Activated naive CD4-positive, alpha-beta T cell treated with anti-CD3 and anti-CD28 coated beads, Interleukin-2, amount 10 ng/mL, durations not matched to agents 7 days and 5 days (primary cell): ENCODE measurements at places on chromosomes 2 and 18.

DNA sequence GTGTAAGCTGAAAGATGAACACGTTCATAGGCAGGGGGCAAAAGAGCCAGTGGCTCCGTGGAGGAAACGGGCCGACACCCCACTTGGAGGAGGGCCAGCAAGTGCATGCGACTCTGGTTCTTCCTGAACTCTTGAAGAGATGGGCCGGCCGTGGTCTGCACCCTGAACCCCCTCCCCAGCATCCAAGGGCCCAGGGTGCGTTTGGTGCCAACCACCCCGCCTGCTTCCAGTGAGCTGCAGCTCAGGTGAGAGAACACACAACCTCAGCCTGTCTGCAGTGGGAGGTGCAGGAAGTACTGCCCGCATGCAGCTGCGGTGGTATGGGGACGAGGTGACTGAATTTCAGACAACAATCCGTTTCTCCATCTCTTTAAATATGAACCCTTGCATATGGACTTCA lies 58.9 kb downstream of the ADNP2 start:
- H3K27ac ChIP-seq, result no peak overlapping the region
- H3K4me3 ChIP-seq, result no peak overlapping the region
- no peak for DNase-seq
- H3K36me3 ChIP-seq, result no peaks in the 10 kb centered on the region

- H3K27ac ChIP-seq, result no peak overlapping the region
- H3K27me3 ChIP-seq, result peaks cover 13% of the 10 kb centered on the region
These were observed 112.2 kb downstream of the ZFP36L2 start for GRCh38 chr2:43114210-43114609.

- H3K4me1 ChIP-seq, result peaks cover 46% of the 10 kb centered on the region
- no peak overlapping the region for H3K4me3 ChIP-seq
- H3K27ac ChIP-seq, result no peak overlapping the region
- no peaks in the 10 kb centered on the region for H3K27me3 ChIP-seq
These were observed 27.0 kb downstream of the MFSD6 start for GRCh38 chr2:190435031-190435670.

GRCh38 chr2:240523451-240524281 lies 34.1 kb downstream of the ANKMY1 start:
- H3K4me1 ChIP-seq, result no peaks in the 10 kb centered on the region
- no peak overlapping the region for H3K27ac ChIP-seq
- H3K4me3 ChIP-seq, result no peak overlapping the region
- peak; percentile 15 for DNase-seq
- peaks cover 67% of the 10 kb centered on the region for H3K36me3 ChIP-seq
- H3K27me3 ChIP-seq, result peaks cover 14% of the 10 kb centered on the region

- DNase-seq, result no peak
- no peaks in the 10 kb centered on the region for H3K4me1 ChIP-seq
- no peaks in the 10 kb centered on the region for H3K36me3 ChIP-seq
- no peak overlapping the region for H3K27ac ChIP-seq
These were observed 950.1 kb downstream of the TRIB2 start for GRCh38 chr2:13666582-13667414.

GRCh38 chr18:44998360-44998759 lies 317.7 kb downstream of the SETBP1 start:
- no peaks in the 10 kb centered on the region for H3K36me3 ChIP-seq
- no peak overlapping the region for H3K4me3 ChIP-seq
- H3K27me3 ChIP-seq, result no peaks in the 10 kb centered on the region
- H3K27ac ChIP-seq, result no peak overlapping the region
- no peaks in the 10 kb centered on the region for H3K4me1 ChIP-seq

GRCh38 chr2:12451726-12452125 lies 265.0 kb upstream of the TRIB2 start:
- peaks cover 4% of the 10 kb centered on the region for H3K36me3 ChIP-seq
- H3K27me3 ChIP-seq, result no peaks in the 10 kb centered on the region
- DNase-seq, result no peak
- peaks cover 42% of the 10 kb centered on the region for H3K4me1 ChIP-seq
- peak overlapping the region; percentile 87 for H3K27ac ChIP-seq

DNA sequence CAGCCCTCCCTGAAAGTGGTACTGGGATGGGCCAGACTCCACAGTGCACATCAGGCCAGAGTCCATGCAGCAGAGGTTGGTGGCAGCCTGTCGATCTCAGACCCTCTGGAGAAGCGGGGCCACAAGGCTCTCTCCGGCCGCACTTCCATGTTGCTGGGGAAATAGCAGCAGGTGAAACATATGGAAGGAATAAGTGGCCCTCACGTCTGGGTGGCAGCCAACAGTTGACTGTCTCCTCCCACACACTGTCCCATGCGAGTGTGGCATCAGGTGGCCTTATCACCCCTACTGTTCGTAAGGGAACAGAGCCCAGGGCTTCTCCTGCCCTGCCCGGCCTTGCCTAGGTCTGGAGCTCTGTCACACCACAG lies 58.1 kb upstream of the FOSL2 start:
- H3K4me1 ChIP-seq, result peaks cover 9% of the 10 kb centered on the region
- no peak for DNase-seq
- H3K27ac ChIP-seq, result no peak overlapping the region

GRCh38 chr2:138105358-138105757 lies 141.1 kb downstream of the HNMT start:
- no peak overlapping the region for H3K27ac ChIP-seq
- no peak for DNase-seq
- no peaks in the 10 kb centered on the region for H3K27me3 ChIP-seq
- no peaks in the 10 kb centered on the region for H3K36me3 ChIP-seq
- H3K4me3 ChIP-seq, result no peak overlapping the region
